ENCODE measurements at places on chromosomes 1 and 21.

- DNase-seq: no peak
These were observed 32.6 kb upstream of the SELENON start for GRCh38 chr1:25767437-25767770.

- DNase-seq: no peak
These were observed 394.9 kb upstream of the B3GALT2 start for GRCh38 chr1:193581341-193581740.

DNA sequence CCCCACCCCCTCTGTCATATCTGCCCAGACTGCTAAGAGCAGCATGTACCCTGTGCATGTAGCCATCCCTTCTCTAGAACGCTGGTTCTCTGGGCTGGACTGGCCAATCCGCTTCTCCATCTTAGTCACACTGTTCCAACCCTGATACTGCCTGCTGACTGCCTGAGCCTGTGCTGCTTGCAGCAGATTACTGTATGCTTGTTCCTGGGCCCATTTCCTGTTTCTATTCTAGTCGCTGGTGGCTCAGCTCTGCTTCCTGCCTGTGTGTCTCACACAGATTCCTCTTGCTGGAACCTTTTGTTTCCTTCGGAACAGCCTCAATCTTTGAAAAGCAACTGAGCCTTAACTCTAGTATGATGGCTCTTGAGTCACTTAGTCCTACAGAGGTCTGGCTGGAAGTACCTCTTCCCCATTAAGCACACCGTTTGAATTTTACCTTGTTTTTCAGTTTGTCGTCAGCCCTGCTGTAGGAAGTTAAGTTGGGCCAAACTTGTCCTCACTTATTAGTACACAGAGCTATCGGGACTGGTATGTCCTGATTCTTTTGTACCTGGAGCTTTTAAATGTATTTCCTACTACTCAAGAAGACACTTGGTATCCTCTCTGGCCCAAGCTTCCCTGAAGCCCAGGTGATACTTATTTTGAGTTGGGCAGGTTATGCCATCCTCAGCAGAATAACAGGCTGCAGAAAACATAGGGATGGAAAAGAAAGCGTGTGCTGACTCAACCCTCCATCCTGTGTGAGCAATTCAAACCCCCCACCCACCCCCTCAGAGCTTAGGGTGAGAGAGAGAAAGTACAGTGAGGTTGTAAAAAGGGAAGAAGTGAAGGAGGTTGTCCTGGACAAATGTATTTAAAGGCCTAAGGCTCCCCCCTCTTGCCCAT lies 43.4 kb upstream of the PIGV start:
- DNase-seq: peak; percentile 88

DNA sequence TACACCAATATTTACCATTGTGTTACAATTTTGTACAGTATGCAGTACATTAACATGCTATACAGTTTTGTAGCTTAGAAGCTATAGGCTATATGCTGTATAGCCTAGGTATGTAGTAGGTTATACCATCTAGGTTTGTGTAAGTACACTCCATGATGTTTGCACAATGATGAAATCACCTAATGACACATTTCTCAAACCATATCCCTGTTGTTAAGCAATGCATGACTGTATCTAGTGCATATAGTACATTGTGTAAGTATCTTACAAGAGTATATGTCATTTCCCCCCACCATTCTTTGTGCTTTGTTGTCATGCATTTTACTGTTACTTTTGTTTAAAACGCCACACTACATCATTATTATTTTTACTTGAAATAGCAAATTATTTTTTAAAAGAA lies 65.7 kb upstream of the RNF11 start:
- DNase-seq: peak; percentile 79

- DNase-seq: no peak
These were observed at the start of gene FCER1G for GRCh38 chr1:161215076-161215475. Gene FCER1G (plus strand): TSS chr1:161215295. CDS start chr1:161215322, 27 bp downstream.

DNA sequence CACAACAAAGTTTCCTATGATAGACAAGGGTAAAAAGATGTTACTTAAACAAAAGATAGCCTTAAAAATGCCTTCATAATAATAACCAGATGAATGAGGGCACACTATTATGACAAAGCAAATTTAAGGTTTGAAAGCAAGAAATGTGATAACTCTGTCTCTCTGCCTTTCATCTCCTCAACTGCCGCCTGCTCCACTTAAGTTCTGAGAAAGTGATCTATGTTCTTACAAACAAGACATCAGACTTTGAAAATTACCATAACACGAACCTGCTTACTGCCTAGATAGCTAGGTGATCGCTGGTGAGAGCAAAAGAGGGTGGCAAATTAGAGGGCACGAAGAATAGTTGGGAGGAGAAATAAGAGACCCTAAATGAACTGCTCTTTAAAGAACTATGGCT lies 13.2 kb downstream of the C21orf91 start:
- no peak for DNase-seq

GRCh38 chr21:16592381-16592780 lies 862.6 kb downstream of the USP25 start:
- DNase-seq: no peak

GRCh38 chr1:65149351-65150107 lies 1.5 kb downstream of the AK4 start:
- DNase-seq: peak; percentile 26

DNA sequence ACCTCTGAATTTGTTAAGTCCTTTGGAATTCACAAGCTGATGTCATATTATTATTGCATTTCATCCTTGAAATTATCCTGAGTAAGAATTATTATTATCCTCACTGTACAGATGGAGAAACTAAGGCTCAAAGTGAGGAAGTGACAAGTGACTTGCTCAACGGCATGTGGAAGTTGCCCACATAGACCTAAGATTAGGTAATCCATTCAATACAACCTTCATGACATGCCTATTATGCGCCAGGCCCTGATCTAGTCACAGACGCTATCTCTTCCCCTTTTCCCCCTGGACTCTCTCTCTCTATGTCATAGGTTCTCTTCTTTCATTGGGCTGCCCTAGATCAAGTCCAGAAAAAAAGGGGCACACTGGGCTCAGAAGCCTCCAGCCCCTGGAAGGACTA lies 84.9 kb upstream of the KCNK2 start:
- no peak for DNase-seq

GRCh38 chr21:37627561-37627960 lies 261.0 kb downstream of the DYRK1A start:
- DNase-seq: no peak

DNA sequence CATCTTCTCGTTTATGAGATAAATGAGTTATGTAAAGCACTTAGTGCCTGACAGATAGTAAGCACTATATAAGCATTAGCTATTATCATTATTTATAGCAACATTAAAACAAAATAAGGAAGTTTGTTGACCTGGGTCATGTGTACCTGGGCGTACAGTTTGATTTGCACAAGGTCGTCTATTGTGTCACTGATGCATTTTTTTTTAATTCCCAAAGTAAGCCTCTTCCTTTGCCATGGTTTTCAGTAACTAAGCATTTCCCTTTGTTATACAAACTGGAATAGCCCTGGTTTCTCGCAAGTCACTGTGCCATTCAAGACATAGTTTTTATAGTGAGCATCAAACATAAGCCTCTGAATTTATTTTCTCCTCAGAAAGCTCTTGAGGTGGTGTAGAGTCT lies 72.2 kb downstream of the CACHD1 start:
- no peak for DNase-seq

- no peak for DNase-seq
These were observed 4.7 kb upstream of the ZSWIM5 start for GRCh38 chr1:45211076-45211475.

DNA sequence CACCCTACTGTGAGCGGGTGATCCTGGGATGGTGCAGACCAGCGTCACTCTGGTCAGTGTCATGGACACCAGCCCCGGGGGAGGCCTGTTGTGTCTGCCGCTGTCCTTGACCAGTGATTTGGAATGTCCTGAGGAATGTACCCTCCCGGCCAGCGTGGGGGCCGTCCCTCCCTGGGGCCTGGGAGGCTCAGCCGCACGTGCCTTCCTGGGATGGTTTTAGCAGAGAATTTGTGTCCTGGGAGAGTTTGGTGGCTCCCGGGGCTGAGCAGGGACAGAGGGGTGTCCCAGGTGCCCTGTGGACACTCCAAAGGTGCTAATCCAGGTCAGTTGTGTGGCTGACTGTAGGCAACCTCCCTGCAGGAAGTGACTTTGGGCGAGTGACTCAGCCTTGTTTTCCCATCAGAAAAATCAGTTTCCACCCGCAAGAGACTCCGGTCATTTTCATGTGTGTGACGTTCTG lies 6.2 kb downstream of the ARHGEF16 start:
- no peak for DNase-seq

GRCh38 chr1:113846391-113847035 lies 25.0 kb downstream of the PTPN22 start:
- no peak for DNase-seq

DNA sequence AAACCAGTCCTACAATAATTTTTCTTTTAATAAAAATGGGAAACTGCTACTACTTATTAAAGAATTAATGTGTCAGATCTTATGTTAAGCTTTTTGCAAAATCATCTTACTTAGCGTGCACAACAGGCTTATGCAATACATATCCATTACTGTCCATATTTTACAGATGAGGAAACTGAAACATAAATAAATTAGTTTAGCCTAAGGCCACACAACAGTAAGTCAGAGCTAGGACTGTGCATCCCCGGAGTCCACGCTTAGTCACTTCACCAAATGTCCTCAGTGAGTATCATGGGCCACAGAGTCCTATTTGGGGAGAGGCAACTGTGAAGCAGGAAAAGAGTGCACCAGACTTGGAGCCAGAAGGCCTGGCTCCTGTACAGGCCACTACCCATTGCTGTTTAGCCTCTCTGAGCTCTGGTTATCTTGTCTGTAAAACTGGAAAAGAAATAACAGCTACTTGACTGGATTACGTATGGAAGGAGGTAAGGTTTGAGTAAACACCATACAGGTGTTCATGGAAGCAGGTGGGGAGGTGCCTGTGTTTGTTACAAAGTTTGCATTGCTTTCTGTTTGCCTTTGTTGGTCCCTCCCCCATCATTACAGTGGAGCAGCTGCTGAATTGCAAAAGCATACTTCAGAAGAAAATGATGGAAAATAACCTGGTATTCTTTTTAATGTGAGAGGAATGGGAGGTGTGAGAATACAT lies 192.8 kb downstream of the FCRL5 start:
- no peak for DNase-seq

DNA sequence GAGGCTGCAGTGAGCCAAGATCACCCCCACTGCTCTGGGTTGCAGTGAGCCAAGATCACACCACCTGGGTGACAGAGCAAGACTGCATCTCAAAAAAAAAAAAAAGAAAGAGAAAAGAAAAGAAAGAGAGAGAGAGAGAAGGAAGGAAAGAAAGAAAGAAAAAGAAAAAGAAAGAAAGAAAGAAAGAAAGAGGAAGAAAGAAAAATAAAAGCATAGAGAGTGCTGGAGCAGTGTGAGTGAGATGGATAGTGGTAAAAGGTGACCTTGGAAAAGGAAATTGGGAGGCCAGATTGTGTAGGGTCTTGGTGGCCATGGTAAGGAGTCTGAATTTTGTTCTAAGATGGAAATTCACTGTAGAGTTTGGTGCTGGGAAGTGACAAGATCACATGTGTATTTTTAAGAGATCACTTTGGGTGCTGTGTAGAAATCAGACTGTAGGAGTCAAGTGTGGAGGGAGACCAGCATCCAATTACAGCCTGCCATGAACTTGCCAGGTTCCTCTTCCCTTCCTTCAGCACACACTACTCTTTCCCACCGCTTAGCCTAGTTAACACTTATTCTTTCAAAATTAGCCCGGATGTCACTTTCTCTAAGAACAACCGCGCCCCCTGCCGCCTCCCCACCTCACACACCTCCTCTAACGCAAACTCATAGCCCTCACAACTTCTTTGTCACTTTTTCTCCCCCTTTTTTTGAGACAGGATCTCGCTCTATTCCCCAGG lies 17.9 kb downstream of the MTX1 start:
- DNase-seq: peak; percentile 90

GRCh38 chr21:45386728-45387371 lies 18.1 kb upstream of the COL18A1 start:
- peak; percentile 50 for DNase-seq

DNA sequence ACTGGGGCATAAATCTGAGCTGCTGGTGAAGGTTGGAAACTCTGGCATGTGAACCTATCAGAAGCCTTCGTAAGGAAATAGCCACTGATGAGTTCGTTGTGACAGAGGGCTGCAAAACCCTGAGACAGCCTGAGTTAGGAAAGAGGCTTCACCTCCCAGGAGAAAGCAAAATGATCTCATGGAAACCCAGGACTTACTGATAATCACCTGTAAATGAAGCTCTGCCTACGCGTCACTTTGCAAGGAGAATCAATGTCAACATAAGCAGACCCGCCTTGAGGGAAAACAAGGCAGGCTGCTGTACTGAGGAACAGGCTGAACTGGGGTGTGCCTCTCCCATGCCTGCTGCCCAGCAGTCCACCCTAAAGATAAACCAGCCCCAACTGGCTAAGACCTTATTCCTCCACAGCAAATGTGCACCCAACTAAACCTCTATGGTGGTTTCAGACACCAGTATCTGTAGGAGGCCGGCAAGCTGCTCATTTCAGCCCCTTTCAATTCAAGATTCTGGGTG lies 46.8 kb upstream of the SLC44A3 start:
- DNase-seq: no peak

- DNase-seq: no peak
These were observed 38.6 kb upstream of the ADAMTS1 start for GRCh38 chr21:26883768-26884167.

- no peak for DNase-seq
These were observed 97.8 kb downstream of the MRPL37 start for GRCh38 chr1:54297596-54298283.

- DNase-seq: no peak
These were observed at the start of gene CSMD2 for GRCh38 chr1:34164771-34165391. Gene CSMD2 (minus strand): TSS chr1:34165230. CDS start chr1:34165097, 133 bp downstream.

All from RKO (cell line).